ENCODE measurements at places on chromosomes 13 and 19.
A peak's percentile ranks its signal among the peaks of the same experiment; 100 is the strongest.

- DNase-seq: no peak
These were observed 91.8 kb upstream of the CACNA1A start for GRCh38 chr19:13598098-13598497.

- no peak for DNase-seq
These were observed 18.5 kb upstream of the ZNF681 start for GRCh38 chr19:23777216-23777615.

- DNase-seq: no peak
These were observed 16.0 kb upstream of the GNA15 start for GRCh38 chr19:3119693-3120380.

DNA sequence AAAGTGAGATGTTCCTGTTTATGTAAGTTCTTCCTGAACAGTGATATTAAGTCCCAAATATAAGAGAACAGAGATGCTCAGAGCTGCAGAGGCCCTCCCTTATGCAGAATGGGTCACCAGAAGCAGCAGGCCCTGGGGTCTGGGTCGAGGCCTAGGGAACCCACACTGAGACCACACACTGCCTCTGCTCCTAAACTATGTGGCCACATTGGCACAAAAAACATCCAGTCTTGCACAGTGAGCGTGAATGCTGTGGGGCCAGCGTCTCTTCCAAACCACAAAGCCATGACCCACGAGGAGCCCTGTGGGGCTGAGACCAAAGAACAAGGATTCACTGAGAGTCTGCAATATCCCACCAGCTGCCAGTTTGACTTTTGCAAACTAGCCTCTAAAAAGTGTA lies 23.6 kb downstream of the PROZ start:
- no peak for DNase-seq

DNA sequence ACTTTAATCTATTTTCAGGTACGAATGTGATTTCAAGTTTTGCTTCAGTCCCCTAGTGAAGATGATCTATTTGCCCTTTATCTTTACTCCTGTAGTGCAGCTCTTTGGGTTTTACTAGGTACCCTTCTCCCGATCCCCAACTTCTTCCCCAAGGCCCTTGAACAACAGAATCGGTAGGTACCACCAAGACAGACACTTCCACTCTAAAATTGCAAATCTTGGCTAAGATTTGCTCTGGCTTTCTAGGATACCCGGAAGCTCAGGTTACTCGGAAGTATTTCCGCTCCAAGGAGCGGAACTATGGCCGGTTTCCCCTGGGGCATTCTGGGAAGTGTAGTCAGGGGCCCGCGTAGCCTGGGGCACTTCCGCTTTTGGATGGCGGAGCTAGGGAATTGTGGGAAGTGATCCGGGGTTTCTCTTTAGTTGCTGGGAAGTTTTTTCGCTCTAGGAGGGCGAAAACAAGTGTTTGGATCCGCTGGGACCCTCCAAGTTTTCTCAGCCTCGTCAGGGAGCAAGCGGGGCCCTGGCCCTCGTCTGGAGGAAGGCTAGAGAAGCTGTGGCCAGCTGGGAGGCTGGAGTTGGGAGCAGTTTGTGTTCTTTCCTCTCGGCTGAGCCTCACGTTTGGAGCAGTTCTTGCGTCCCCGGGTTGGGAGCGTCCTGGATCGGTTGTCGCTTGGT lies 5.1 kb upstream of the ZNF227 start:
- DNase-seq: peak; percentile 54

DNA sequence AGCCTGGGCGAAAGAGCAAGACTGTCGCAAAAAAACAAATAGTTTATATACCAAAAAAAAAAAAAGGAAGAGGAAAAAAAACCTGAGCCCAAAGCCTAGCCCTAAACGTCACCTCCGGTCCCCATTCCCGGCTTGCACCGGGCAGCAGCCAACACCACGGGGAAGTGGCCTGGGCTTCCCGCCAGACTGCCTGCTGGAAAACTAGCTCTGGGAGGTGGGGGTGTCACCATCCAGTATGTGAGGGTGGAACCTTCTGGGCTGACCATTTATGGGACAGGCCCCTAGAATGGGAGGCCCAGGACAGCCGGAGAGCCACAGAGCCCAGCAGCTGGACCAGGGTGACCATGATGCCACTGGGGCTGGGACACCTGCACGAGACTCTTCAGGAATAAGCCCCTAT lies 37.3 kb downstream of the IL12RB1 start:
- no peak for DNase-seq

- no peak for DNase-seq
These were observed 315.4 kb downstream of the RBM26 start for GRCh38 chr13:79090552-79091124.

DNA sequence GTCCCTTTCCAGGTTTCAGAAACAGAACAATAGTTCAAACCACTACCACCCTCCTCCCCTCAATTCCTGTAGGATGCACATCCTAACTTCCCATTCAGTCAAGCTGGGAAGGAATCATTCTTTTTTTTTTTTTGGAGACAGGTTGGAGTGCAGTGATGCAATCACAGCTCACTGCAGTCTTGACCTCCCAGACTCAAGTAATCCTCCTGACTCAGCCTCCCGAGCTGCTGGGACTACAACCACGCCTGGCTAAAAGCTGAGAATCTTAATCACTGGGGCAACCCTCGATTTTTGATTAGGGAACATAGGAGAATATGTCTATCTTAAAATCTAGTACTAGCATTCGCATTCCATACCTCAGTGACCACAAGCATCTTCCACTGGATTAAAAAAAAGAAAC lies 146.2 kb downstream of the ABCC4 start:
- DNase-seq: no peak

DNA sequence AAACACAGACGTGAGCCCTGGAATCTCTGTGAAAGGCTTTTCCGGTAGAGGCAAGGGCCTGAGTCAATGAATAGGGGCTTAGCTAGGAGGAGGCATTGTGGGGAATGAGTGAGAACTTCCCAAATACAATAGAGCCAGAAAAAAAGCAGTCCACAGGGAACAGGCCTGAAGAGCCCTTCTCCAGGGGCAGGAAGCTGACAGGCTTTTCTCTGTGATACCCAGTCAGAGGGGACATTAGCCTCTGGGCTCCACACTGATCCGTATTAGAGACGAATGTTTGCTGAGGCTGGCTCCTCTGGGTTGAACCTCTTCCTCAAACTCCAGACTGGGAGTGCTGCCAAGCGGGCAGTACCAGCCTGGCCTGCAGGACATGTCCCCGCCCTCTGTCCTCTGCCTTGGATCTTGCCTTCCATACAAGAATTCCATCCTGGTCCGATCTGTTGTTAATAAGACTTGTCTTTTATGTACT lies 2.3 kb downstream of the DHRS12 start:
- no peak for DNase-seq

DNA sequence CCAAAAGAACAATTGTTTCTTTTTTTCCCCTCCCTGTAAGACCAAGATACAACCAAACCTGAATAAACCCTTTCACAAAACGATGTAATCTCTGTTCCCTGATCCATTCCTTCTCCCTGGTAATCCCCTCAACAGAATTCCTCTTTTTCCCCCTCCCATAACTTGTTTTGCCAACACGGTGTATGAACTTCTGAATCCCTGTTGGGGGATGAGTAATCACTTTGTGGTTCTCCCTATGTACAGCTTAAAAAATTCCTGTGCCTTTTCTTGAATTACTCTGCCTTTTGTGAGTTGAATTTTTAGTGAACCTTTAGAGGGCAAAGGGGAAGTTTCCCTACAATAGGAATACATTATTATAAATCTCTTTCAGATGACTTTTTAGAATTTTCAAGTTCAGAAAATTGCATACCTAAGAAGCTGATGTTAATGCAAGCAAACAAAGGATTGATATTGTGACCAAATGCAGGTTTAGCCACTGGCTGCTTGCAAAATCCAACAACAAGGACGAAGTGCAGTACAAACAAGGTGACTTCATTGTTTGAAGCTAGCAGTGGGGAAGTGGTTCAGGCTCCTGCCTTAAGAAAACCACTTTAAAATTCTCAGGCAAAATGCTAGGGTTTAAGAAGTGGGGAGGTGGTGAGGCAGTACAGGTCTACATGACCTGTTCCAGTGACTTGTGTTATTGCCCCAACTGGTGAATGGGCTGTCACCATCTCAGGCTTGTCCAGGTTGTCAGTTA lies 15.0 kb upstream of the EPSTI1 start:
- DNase-seq: no peak

GRCh38 chr19:46202872-46203860 lies 26.4 kb upstream of the IGFL1 start:
- no peak for DNase-seq

DNA sequence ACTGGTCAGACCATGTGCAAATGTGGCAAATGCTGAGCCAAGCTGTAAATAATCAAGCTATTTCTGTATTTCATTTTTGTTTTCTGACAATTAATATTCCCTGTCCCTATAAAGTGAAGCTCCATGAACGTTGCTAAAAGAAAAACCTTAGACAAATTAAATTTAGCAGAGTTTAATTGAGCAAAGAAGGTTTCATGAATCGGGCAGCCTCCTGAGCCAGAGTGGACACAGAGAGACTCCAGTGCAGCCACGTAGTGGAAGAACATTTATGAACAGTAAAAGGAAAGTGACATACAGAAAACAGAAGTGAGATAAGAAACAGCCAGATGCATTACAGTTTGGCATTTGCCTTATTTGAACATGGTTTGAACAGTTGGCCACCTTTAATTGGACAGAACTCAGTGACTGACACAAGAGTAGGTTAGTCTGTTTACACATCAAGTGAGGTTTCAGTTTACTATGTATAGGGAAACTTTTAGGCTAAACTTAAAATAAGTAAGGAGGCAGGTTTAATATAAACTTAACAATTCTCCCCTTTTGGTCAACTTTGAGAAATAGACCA lies 69.7 kb downstream of the UFM1 start:
- DNase-seq: no peak

DNA sequence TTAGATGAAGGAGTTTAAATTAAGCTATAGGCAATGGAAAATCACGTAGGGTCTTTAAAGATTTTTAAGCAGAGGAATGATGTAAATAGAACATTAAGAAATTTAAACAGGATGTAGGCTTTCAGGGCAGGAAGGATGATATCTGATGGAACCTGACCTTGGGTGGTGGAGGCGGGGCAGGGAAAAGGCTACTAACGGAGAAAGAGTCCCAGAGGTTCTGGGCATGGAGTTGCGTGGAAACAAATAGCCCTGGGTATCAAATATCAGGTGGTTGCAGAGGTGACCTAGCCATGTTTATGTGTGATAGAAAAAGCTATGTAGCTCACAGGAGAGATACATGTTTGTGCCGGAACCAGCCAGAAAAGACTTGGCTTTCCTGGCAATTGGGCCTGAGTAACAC lies 7.8 kb upstream of the CDK8 start:
- DNase-seq: no peak

DNA sequence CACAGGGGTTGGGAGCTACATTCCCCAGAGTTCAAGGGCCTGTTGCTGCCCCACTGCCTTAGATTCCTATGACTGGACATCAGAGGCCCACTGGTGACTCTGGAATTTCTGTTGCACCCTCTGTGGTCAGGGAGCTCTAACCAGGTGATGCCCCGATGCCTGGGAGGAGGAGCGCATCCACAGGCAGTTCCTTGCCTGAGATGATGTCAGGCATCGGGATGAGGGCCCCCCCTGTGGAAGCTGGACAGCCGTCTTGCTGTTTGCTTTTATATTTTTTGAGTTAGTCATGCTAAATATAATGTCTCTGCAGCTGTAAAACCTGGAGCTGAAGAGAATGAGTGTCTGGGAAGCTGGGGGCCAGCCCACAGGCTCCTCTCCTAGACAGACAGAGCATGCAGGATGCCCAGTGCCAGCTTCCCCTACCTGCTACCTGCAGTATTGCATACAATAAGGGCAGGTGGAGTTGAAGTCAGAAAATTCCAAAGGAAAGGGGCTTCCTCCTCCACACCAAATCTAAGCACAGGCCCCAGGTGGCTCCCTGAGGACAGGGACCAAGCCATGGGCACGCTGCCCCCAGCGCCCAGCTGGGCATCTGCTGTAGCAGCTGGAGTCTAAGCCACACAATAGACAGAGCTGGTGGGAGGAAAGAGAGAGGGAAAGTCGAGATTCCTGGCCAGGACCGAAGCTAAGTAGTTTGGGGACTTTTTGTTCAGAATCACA lies 16.2 kb downstream of the COL4A2 start:
- no peak for DNase-seq

Data from stimulated activated CD8-positive, alpha-beta memory T cell treated with anti-CD3 and anti-CD28 coated beads, Interleukin-4, amount 100 ng/mL, for 4 hours (primary cell).